ENCODE measurements at places on chromosomes 6 and 20.

- no peak for DNase-seq
Measured at GRCh38 chr6:12173181-12173580, 117.0 kb upstream of the EDN1 start.

GRCh38 chr6:39166189-39166911 lies 51.4 kb upstream of the SAYSD1 start:
- peak; percentile 10 for DNase-seq

DNA sequence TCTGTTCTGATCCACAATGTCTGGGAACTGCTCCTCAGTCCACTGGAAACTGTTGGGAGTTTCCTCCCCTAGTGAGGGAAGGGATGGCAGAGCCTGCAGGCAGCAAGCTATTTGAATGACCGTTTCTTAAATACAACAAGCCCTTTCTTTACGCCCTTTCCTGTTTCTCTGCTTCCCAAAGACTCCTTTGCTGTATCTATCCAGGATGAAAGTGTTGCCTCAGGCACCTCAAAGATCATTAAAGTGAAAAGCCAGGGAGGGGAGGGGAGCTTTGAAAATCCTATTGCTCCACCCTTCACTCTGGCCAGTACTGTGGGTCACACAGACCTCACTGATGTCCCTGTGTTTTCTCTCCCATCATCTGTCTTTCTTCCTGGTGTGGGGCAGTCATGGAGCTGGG lies 213.1 kb downstream of the RNF144B start:
- no peak for DNase-seq

- DNase-seq, result no peak
Measured at GRCh38 chr6:14744212-14744556, 501.7 kb upstream of the JARID2 start.

- no peak for DNase-seq
Measured at GRCh38 chr6:137715589-137716045, 151.4 kb upstream of the TNFAIP3 start.

DNA sequence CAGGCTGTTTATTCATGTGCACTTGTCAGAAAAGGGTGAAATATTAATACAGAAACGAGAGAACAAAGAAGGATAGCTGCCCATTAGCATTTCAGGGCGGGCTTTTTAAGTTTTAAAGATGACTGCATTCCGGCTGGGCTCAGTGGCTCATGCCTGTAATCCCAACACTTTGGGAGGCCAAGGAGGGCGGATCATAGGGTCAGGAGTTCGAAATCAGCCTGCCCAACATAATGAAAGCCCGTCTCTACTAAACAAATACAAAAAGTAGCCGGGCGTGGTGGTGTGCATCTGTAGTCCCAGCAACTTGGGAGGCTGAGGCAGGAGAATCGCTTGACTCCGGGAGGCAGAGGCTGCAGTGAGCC lies 130.5 kb downstream of the HFE start:
- DNase-seq, result no peak

GRCh38 chr6:14674458-14674857 lies 556.9 kb downstream of the CD83 start:
- no peak for DNase-seq

GRCh38 chr6:111469543-111469942 lies 13.5 kb downstream of the REV3L start:
- DNase-seq, result no peak

DNA sequence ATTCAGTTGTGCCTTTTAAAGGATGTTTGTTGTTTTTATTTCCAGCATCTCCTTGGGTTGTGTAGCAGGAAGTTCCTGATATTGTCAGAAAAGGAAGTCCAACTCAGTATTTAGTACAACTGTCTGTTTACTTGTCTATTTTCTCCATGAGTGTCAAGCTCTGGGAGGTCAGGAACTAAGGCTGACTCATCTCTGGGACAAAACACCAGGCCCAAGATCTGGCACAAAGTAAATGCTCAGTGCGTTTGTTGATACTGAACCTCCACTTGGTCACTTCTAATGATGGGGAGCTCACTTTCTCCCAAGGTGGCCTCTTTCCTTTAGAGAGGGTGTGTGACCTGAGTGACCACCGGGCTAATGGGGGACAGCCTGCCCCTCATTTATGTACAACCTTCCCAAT lies 12.6 kb upstream of the PIGU start:
- no peak for DNase-seq

GRCh38 chr6:156949376-156949775 lies 172.2 kb downstream of the ARID1B start:
- DNase-seq, result no peak

DNA sequence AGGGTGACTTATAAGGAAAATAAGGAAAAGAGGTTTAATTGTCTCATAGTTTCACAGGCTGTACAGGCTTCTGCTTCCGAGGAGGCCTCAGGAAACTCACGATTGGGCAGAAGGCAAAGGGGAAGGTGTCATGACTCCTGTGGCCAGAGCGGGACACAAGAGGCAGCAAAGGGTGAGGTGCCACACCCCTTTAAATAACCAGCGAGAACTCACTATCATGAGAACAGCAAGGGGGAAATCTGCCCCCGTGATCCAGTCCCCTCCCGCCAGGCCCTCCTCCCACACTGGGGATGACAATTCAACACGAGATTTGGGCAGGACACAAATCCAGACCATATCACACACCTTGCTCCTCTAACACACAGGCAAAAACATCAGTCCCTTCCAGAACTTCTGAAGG lies 254.0 kb downstream of the DLL1 start:
- no peak for DNase-seq

DNA sequence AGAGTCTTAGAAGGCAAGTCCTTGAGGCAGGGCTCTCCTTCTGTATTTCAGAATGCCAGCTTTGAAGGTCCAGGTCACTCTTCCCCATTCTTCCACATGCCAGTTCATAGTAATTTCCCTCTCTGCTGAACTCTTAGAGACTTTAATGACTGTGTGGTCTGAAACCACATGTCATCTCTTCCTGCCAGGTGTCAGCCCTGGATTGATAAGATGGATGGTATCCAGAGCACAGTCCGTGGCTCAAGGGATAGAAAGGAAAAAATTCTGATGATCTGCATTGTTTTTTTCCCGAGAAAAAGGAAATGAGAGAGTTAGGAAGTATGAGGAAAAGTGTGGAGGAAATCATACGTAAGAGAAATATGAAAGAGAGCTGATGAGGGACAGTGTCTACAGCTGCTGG lies 250.9 kb downstream of the TPBG start:
- no peak for DNase-seq

DNA sequence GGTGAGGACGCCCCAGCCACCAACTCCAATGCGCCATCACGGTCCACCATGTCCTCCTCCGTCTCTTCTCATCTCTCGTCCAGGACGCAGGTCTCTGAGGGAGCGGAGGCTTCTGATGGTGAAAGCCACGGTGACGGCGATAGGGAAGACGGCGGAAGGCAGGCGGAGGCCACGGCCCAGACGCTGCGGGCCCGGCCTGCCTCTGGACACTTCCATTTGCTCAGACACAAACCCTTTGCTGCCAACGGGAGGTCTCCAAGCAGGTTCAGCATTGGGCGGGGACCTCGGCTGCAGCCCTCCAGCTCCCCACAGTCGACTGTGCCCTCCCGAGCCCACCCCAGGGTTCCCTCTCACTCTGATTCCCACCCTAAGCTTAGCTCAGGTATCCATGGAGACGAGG lies 63.6 kb downstream of the FNDC1 start:
- no peak for DNase-seq

GRCh38 chr6:7051780-7052442 lies 55.9 kb upstream of the RREB1 start:
- no peak for DNase-seq

DNA sequence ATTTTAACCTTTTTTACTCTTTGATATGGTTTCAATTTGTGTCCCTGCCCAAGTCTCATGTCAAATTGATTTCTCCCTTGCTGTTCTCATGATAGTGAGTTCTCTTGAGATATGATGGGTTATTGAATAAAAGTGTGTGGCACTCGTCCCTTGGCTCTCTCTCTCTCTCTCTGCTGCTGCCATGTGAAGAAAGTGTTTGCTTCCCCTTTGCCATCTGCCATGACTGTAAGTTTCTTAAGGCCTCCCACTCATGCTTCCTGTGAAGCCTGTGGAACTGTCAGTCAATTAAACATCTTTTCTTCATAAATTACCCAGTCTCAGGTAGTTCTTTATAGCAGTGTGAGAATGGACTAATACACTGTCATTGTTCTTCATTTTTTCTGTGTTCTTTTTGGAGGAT lies 48.5 kb downstream of the LIN28B start:
- no peak for DNase-seq

- DNase-seq, result no peak
Measured at GRCh38 chr6:89002523-89002922, 39.1 kb upstream of the RNGTT start.

DNA sequence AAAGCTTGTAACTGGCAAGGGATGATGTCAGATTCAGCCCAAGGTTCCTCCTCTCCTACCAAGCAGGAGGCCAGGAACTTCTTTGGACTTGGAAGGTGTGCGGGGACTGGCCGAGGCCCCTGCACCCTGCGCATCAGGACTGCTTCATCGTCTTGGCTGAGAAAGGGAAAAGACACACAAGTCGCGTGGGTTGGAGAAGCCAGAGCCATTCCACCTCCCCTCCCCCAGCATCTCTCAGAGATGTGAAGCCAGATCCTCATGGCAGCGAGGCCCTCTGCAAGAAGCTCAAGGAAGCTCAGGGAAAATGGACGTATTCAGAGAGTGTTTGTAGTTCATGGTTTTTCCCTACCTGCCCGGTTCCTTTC lies 14.4 kb downstream of the TNFAIP3 start:
- no peak for DNase-seq

DNA sequence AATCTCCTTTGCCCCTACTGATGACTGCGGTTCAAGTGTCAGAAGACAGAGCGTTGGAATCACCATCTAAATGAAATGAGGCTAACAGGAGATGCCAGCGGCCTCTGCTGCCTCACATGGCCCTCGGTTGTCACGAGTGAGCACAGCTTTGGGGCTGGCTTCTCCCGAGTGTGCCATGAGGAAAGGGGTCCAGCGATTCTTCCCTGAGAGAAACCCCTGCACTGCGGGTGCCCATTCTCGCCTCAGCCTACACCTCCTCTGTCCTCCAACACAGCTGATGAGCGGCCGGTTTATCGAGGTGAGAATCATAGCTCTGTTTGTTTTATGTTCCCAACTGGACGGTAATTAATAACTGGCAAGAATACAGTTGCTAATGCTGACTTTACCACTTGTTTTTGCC lies 144.7 kb upstream of the RPS6KA2 start:
- DNase-seq, result no peak
